ENCODE measurements at places on chromosomes 1 and 21.
A peak's percentile ranks its signal among the peaks of the same experiment; 100 is the strongest.

DNA sequence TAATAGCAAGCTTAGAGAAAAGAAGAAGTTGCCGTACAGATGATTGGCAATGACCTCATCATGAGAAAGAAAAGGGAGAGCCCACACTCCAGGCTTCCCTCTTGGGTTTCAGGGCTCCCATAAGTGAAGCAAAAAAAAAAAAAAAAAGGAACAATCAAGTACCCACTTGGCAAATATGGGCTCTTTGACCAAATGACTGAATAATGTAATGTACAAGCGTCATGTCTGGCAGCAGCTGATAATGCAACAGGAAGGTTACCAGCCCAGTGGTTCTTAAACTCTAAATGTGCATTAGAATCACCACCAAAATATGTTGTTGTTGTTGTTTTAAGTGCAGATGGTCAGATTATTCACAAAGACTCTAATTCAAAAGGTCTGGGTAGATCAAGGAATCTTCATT, 13.5 kb downstream of the TNFSF4 start:
- DNase-seq = no peak
- no peak overlapping the region for H3K27ac ChIP-seq
- H3K27me3 ChIP-seq = peaks cover 21% of the 10 kb centered on the region
- no peak overlapping the region for H3K4me3 ChIP-seq

GRCh38 chr1:156490401-156491032, 10.1 kb downstream of the MEF2D start:
- H3K4me3 ChIP-seq = peak overlapping the region; percentile 11
- H3K27ac ChIP-seq = peak overlapping the region; percentile 39
- DNase-seq = no peak
- peaks cover 24% of the 10 kb centered on the region for H3K36me3 ChIP-seq

GRCh38 chr21:38910390-38911067, 104.8 kb downstream of the ETS2 start:
- no peak overlapping the region for H3K27ac ChIP-seq
- H3K36me3 ChIP-seq = no peaks in the 10 kb centered on the region
- DNase-seq = no peak
- no peak overlapping the region for H3K4me3 ChIP-seq
- peaks cover 16% of the 10 kb centered on the region for H3K4me1 ChIP-seq
- H3K27me3 ChIP-seq = no peaks in the 10 kb centered on the region

DNA sequence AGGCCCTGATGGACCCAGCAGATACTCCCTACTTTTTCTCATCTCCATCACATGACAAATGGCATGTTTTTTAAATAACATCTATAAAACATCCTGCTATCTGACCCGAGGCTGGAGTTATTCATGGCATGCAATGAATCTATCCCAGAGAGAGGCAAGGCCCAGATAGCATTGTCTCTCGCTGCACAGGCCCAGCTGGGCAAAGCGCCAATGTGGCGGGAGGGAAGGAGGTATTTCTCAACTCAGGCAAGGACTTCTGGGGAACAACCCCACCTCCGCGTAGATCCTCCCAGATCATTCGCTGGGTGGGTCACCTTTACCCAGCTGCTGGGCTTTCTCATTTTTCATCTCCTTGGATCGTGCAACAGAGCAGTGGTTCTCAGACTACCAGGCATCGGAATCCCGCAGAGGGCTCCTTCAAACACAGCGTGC, 59.8 kb downstream of the ERG start:
- no peak for DNase-seq
- H3K27me3 ChIP-seq = peaks cover 2% of the 10 kb centered on the region
- no peaks in the 10 kb centered on the region for H3K36me3 ChIP-seq
- no peak overlapping the region for H3K4me3 ChIP-seq
- H3K27ac ChIP-seq = no peak overlapping the region
- no peaks in the 10 kb centered on the region for H3K4me1 ChIP-seq

- H3K27me3 ChIP-seq = no peaks in the 10 kb centered on the region
- H3K4me3 ChIP-seq = no peak overlapping the region
- H3K4me1 ChIP-seq = peaks cover 8% of the 10 kb centered on the region
Observed at GRCh38 chr1:151237678-151238466, 16.7 kb upstream of the PSMD4 start.

DNA sequence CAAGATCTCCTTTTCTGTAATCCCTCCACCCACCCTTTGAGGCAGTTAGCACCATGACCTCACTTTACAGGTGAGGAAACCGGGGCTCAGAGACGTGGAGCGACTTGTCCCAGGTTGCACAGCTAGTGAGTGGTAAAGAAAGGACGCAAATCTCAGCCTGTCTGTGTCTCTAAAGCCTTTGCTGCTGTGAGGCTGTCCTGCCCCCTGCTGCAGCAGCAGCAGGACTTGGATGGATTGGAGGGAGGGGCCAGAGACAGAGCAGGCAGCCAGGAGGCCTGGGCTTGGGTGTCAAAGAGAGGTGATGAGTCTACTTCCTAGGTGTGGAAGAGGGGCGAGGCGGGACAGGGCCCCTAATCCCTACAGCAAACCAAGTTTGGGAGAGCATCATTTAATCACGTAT, 69.6 kb downstream of the PTPRU start:
- no peak overlapping the region for H3K27ac ChIP-seq
- H3K4me1 ChIP-seq = no peaks in the 10 kb centered on the region
- H3K27me3 ChIP-seq = no peaks in the 10 kb centered on the region
- H3K4me3 ChIP-seq = no peak overlapping the region
- DNase-seq = no peak
- no peaks in the 10 kb centered on the region for H3K36me3 ChIP-seq

DNA sequence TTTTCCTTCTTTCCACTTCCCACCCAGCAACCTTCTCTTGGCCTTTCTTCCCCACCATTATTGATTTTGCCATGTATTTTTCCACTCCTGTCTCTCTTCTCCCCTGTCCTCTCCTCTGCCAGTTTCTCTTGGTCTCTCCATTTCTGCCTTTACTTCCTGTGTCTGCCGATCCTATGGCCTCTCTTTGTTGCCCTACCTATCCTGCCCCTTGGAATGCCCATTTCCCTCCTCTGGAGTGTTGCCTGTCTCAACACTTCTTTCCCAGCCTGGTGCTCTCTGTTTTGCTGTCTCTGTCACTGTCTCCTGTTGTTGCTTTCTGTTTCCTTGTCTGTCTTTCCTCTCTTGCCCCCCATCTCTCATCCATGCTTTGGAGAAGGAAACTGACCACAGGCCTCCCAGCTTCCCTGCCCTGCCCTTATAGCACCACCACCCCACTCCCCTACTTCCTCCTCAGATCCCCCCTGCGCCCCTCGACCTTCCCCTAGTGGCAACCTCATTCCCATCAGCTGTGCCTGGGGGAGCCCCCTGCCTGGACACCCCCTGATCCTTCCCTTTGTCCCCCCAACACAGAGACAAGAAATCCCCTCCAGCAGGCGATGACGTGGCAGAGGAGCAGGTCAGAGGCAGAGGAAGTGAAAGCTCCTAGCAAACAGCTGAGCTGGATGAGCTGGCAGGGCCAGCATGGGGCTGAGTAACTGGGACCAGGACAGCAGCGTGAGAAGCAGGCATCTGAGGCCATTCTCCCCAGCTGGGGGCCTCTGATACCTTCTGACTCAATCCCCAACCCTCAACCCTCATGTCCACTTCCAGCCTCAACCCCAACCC, 6.6 kb upstream of the ETV3L start:
- H3K4me3 ChIP-seq = no peak overlapping the region
- peaks cover 45% of the 10 kb centered on the region for H3K27me3 ChIP-seq
- no peak overlapping the region for H3K27ac ChIP-seq
- peaks cover 10% of the 10 kb centered on the region for H3K4me1 ChIP-seq
- DNase-seq = no peak
- no peaks in the 10 kb centered on the region for H3K36me3 ChIP-seq

DNA sequence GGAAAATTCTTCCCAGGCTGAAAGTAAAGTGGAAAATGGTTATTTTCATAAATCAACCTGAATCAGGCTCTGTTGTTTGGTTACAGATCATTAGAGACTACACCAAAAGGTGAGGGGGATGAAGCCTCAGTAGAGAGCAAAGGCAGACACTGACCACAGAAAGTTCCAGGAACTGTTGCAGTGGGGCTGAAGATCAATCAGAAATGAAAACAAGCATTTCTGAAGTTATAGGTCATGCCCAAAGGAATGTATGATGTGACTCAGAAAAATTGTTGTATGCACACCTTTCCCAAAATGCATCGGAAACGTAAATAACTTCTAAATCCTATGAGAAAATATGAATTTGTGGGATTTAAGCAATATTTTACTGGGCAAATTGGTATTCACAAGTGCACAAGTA, 63.3 kb downstream of the FYB2 start:
- H3K4me1 ChIP-seq = no peaks in the 10 kb centered on the region
- no peaks in the 10 kb centered on the region for H3K36me3 ChIP-seq

DNA sequence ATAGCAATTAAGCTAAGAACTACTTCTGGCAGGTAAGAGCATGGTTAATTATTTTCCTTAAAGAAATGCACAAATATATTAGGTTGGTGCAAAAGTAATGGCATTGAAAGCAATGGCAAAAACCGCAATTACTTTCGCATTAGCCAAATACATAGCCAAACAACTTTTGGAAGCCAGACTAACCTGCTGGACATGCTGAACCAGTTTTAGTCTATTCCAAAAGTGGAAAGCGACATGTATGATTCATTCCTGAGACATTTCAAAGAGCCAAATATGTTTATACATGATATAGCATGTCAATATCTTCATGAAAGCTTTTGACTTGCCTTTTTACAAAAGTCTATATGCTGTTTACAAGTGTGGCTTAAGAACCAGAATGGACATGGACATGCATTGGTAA, 23.4 kb upstream of the DR1 start:
- H3K36me3 ChIP-seq = no peaks in the 10 kb centered on the region
- peaks cover 3% of the 10 kb centered on the region for H3K4me1 ChIP-seq
- H3K4me3 ChIP-seq = no peak overlapping the region
- no peaks in the 10 kb centered on the region for H3K27me3 ChIP-seq
- H3K27ac ChIP-seq = no peak overlapping the region
- no peak for DNase-seq
